Cerebellar nuclear complex (tissue), 1 donor: ENCODE measurements at places on chromosomes 1 and 21.

GRCh38 chr1:81597720-81598426 lies 202.9 kb upstream of the ADGRL2 start:
- no peak for DNase-seq

DNA sequence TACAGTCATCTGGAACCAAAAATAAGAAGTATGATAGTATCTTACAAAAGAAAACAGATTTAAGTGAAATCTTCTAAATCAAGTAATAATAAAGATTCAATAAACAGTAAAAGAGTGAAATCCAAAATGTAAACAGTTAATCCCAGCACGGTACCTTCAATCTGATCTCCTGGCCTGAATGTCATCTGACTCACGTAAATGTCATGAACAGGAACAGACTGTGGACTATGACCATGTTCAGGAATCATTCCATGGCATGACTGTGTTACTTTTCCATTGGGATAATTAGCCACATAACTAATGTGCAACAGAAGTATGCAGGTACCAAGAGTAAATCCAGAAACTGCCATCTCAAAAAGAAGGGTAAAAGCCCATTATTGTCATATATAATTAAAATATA lies 18.0 kb downstream of the FRRS1 start:
- DNase-seq: no peak

- DNase-seq: no peak
Observed at GRCh38 chr1:170800265-170800664, 135.1 kb upstream of the MROH9 start.

DNA sequence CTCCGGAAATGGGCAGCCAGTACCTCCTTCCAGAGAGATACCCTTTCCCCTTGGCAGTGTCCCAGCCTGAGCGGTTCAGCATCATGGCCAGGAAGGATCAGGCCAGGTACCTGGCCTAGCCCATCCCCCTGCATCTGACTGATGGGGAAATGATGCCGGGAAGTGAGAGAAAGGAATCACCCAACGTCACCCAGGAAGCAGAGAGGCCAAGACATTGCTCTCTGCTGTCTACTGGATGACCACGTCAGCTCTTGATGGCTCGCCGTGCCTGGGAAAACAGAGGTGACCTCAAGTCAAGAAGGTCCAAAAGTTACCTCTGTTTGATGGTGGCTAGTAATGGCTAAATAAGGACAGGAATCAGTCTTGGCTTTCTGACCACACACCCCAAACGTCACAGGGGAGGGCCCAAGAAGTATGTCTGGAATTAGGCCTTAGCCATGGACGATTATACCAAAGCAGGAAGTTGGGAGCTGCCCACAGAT lies 79.0 kb downstream of the MRPL37 start:
- no peak for DNase-seq

DNA sequence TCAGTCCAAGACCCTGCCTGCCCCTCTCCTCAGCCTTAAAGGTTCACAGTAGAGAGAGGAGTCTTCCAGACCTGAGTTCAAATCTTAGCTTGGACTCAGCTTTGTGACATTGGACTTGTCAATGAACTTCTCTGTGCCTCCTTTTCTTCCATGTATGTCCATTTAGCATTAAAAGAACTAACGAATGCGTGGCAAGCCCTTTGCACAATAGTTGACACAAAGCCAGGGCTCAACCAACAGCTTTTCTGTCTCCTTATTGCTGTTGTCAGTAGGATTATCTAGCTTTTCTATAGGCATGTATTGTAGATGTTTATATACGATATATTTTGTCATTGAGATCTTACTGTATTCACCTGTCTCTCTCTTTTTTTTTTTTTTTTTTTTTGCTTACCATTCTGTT lies 450.8 kb downstream of the PTPRU start:
- DNase-seq: no peak

DNA sequence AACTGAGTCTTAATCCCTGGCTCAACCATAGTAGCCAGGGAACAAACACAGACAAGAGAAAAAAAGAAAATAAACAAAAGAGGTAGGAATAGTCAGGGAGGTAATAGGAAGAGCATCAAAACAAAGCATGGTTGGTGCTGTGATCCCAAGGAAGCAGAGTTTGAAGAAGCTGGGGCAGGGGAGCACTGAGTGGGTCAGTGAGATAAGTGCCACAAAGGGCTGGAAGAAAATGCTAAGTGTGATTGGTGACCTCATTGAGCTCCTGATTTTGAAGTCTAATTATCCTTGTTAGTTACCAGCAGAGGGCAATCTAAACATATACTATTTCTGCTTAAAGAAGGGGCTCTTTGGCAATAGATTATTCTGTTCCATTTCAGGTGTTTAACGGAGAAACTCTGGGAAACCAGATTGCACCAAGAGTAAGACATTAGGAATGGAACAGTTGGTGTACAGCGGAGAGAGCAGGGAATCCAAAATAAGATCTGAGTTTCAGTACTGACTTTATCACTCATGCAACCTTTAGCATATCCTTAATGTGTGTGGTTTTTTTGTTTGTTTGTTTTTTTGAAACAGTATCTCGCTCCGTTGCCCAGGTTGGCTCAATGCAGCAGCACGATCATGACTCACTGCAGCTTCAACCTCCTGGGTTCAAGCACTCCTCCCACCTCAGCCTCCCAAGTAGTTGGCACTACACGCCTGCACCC lies 30.7 kb upstream of the KIAA1614 start:
- peak; percentile 41 for DNase-seq

- no peak for DNase-seq
Observed at GRCh38 chr1:18486195-18486594, 5.5 kb downstream of the KLHDC7A start.

DNA sequence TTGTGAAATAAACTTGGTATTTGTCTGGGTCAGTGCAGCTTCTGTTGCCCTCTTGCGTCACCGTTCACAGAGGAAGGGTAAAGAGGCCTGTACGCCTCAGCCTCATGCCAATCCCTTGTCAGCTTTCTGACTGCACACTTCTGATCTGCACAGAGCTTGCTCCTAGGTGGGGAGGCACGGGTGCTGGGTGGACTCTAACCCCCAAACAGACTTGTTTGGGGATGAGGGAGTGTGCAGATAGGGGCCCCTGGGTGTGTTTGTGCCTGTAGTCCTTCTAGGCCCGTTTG lies 803 bp upstream of the B4GALT2 start:
- no peak for DNase-seq

DNA sequence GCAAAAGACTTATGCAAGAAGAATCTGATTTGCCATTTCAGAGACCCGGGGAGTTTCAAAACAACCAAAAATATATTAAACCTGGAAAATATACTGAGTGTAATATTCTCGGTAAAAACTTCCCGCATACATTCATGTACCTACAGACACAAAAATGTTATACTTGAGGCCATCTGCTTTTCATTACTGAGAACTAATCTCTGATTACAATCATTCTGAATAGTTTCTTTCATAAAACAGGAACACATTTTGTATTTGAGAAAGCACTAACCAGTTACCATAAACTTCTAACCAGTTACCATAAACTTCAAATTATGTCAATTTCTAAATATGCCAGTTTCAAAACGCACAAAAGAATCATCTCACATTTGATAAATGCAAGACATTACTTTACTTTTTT lies 7.8 kb downstream of the ZNHIT6 start:
- DNase-seq: no peak

DNA sequence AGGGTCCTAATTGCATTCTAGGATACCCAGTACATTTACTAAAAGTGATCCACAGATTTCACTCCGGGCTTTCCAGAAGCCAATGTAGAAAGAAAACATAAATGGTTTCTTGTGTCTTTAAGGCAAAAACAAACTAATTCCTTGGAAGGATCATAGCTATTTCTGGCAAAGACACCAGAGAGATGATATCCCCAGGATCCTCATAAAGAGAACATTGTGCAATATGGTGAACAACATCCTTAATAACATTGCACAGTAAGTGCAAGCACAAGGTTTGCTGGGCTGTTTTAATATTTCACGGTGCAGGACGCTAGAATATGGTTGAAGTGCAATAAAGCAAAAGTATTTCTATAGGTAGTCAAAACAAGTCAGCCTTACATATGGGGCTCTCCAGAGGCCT lies 83.0 kb downstream of the NTPCR start:
- no peak for DNase-seq

GRCh38 chr1:33130297-33130696 lies 49.3 kb downstream of the AZIN2 start:
- DNase-seq: no peak

- no peak for DNase-seq
Observed at GRCh38 chr1:173122958-173123852, 72.5 kb upstream of the TNFSF18 start.

GRCh38 chr1:56451491-56451890 lies 127.9 kb downstream of the PLPP3 start:
- DNase-seq: no peak

- DNase-seq: no peak
Observed at GRCh38 chr21:29376556-29376955, 77.8 kb downstream of the BACH1 start.

DNA sequence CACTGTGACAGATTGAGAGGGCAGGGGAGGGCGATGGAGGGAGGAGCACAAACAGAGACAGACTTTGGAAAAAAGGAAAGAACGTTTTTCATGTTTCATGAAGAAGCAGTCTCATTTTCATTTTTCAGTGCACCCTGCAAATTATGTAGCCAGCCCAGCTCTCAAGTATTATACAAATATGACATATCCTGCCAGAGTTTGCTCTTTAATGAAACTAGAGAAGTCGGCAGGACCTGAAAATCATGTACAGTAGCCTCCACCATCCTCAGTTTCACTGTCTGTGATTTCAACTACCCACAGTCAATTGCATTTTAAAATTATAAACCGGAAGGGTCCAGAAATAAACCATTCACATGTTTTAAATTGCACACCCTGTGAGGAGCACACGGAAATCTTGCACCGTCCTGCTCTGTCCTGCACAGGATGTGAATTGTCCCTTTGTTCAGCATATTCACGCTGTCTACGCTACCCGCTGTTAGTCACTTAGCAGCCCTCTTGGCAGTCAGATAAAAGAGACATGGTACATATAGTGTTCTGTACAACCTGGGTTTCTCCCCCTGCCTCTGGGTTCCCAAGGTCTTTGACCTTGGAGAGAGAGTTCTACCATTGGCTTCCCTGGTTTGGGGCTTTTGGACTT lies 13.6 kb upstream of the ADARB1 start:
- DNase-seq: no peak

DNA sequence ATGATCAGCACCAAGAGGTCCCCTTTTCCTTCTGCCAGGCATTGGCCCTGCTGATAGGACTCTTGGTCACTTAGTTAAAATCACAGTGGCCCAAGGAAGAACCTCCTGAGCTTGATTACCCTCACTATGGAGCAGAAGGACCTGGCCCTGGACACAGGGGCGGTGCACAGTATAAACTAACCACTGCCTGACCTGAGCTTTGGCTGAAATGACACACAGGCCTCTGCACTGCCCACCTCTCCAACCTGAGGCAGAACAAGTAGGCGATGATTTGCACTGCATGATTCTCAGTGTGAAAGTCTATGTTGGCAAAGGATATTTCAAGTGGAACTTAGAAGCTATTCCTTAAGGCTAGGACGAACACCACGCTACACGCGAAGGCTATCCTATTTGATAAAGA lies 48.5 kb downstream of the CAPN2 start:
- DNase-seq: no peak

DNA sequence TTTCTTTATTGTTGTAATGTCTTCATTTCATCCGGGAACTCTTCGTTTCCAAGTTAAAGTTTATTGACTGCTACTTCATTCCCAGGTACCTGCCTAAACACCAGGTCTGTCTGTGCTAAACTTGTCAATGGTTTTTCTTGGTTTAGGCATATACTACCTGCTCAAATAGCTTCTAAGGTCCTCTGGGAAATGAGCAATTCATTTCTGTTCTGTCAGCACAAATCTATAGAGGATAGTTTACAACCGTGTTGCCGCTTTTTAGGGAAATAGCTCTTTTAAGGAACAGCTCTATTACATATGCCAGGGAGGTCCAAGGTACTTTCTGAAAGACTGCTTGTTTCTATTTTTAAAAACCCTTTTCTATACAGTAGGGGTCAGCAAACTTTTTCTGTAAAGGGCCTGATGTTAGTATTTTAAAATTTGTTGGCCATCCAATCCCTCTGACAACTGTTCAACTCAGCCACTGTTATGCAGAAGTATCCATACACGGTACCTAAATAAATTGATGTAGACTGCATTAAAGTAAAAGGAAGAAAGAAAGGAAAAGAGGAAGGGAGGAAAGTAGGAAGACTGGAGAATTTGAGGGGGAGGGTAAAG lies 222.7 kb upstream of the PTBP2 start:
- DNase-seq: no peak

DNA sequence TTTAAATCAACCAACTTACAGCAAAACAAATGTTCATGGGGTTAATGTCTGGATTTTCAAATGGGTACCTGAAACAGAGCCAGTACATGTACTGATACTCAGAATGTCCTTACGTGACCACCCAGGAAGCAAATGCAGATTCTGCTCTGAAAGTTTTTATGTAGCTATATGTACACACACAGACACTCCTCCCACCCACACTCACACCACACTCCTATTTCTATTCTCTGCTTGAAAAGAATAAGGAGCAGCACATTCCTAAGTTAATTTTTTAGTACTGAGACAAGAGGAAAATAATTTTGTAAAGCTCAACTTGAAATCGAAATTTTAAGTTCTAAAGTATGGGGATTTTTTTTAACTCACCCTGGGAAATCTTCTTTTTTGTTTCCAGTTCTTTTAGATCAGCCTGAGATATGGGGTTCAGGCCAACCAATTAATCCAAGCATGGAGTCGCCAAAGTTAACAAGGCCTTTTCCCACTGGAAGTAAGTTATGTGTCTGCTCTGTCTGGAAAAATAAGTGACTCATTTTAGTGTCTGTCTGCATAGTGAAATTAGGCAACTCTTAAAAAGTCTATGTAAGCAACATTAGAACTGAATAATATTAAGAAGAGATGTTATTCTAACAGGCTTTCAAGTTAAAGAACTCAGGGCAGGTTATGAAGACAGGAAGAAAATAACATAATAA lies 75.5 kb upstream of the DYNLT5 start:
- no peak for DNase-seq

DNA sequence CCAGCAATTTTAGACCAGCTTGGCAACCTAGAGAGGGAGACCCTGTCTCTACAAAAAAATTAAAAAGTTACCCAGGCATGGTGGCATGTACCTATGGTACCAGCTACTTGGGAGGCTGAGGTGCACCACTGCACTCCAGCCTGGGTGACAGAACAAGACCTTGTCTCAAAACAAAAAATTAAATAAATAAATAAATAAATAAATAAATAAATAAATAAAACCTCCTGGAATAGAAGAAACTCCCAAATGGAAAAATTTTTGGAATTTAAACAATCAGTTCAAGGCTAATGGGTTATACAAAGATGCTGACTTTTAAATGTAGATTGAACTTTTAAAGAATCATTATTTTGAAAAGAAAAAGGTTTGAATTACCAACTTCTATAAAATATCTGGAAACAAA lies 22.2 kb downstream of the UBR4 start:
- DNase-seq: no peak

DNA sequence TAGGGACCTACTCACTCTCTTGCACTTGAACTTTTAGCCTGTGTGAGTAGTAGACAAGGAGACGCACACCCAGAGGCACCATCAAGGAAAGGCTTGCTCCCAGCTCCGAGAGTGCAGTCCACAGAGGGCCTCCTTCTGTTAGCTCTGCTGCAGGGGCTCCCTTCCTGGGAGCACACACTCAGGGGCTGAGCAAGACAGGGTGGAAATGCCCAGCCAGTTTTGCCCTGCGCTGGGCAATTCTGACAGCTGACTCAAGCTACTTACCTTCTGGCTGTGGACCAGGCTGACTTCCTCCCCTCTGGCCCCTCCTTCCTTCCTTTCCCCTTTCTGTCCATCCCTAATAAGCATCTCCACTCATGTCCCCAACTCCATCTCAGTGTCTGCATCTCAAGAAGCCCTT lies 449.1 kb downstream of the PTPRU start:
- DNase-seq: no peak
